ENCODE measurements at places on chromosomes 6 and 20.
A peak's percentile ranks its signal among the peaks of the same experiment; 100 is the strongest.

- peak; percentile 75 for DNase-seq
These were observed 108.3 kb upstream of the PHACTR3 start for GRCh38 chr20:59495894-59496510.

- no peak for DNase-seq
These were observed 250.8 kb downstream of the LAMA2 start for GRCh38 chr6:129133770-129134192.

DNA sequence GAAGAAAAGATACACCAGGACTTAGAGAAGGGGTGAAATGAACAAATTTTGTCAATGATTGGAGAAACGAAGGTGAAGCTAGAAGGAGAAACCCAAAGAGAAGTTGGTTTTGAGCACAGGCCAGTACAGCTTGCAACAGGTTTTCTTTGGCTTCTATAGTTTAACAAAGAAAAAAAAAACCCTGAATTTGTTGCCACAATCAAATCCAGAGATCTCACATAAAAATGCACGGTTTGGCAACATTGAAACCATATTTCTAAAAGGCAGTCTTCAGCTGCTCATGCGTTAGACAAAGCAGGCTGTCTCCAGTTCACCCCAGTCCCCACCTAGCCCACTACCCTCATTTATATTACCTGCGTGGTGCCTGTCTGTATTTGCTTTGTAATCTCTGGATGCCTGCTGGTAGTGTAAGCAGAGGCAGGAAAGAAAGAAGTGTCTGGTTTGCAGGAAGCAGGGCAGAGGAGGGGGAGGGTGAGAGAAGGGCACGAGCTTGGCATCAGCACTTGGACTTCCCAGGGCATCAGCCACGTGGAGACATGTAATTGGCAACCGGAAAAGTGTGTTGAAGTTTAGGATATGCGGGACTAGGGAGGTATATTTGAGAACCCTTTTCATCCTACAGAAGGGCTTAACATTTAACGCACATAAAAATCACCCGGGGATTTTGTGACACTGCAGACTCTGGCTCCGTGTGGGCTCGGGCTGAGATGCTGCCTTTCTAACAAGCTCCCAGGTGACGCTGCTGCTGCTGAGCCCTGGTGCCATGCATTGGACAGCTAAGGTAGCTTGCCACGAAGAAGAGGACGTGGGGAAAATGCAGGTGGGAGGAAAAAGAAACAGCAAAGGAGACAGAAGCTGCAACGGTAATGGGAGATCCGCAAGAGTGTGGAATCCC lies 14.4 kb downstream of the PFDN4 start:
- no peak for DNase-seq

GRCh38 chr20:50381771-50382593 lies 128.2 kb upstream of the PTPN1 start:
- no peak for DNase-seq

DNA sequence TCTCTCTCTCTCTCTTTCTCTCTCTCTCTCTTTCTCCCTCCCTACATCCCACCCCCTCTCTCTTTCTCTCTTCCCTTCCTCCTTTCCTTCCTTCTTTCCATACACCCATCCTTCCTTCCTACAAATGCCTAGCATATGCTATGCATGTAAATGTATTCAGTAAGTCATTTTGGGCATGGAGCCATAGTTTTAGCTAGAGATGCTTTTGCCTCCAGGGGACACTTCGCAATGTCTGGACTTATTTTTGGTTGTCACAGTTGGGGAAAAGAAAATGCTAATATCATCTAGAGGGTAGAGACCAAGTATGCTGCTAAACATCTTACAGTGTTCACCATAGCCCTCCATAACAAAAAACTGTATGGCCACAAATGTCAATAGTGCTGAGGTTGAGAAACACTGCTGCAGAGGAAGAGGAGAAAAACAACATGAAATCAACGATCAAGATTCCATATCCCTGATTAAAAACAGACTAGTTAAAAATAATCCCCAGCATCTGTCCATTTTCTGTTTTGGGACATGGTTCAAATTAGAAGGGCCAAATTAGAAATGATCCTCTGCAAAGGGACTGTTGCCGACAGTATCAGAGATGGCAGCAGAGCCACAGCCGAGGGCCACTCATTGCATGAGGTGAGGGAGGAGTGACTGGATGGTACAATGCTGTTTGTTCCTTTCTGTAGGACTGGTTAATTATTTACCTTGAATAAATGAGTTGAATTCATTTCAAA lies 152.7 kb downstream of the SH3BGRL2 start:
- no peak for DNase-seq

- DNase-seq = no peak
These were observed 153.5 kb downstream of the ZMYND8 start for GRCh38 chr20:47202733-47203667.

DNA sequence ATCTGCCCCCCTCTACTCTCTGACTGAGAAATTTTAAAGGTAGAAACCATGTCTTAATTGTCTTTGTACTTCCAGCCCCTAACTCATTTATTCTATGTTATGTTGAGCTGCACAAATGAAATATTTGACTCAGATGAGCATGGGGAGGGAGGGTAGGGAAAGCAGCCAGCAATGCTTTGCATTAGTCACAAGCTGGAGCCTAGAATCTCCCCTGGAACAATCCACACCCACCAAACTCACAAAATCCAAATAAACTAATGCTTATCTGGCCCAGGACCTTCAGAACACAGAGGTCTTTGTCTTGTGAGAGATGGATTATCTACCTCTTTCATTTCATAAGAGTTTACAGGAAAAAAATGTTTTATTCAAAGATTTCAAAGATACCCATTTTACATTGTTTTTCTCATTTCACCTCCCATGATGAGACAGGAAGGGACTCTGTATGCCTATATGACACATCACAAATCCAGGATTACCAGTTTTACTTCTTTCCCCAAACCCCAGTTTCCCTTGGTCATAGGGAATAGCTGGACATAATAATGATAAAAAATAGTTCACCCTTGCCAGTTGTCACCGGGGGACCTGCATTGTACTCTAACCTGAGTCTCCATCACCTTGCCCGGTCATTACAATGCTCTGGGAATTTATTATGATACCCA lies 466.9 kb downstream of the KIF16B start:
- no peak for DNase-seq

GRCh38 chr6:117494694-117495318 lies 12.3 kb downstream of the DCBLD1 start:
- no peak for DNase-seq

DNA sequence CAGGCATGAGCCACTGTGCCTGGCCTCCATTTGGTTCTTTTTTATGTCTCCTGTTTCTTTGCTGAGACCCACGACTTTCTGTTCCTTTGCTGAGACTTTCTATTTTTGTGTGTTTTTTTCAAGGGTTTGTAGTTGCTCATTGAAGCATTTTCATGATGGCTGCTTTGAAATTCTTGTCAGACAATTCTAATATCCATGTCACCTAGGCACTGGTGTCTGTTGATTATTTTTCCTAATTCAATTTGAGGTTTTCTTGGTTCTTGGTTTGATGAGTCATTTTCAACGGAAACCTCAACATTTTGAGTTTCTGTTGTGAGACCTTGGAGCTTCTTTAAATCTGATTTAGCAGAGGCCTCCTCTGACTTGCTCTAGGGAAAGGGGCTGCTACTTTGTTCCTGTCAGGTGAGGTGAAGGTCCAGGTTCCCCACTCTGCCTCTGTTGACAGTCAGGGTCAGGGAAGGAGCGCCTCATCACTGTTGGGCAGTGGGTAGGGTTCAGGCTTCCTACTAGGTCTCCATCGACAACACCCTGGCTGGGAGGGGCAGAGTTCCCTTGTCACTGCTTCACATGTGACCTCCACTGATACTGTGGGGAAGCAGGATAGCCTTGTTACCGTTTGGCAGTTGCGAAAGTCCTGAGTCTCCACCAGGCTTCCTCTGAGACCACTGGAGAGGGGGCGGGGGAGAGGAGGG lies 67.2 kb upstream of the RNF24 start:
- DNase-seq = no peak

DNA sequence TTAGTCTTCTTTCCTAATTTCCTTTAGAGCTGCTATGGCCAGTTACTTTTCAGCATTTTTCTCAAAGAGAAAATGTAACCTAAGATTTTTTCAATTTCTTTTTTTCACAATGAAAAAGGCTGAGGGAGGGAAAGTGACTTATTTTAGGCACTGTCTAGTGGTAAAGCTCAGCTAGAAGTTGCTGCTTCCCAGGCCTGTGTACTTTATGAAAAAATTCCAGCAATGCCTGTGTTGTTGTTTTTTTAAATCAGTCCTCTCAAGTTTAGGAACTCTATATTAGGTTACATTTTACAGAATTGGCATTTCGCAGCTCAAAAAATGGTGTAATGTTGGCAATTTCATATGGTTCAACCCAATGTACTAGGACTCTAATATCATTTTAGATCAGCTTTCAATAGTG lies 269.6 kb downstream of the ARID1B start:
- DNase-seq = no peak

- peak; percentile 31 for DNase-seq
These were observed 573 bp downstream of the SNX3 start for GRCh38 chr6:108260126-108260808.
